Activated naive CD4-positive, alpha-beta T cell (primary cell): ENCODE measurements at places on chromosomes 11 and 22.

- DNase-seq, result no peak
These were observed 25.9 kb upstream of the KCNJ11 start for GRCh38 chr11:17414317-17414737.

DNA sequence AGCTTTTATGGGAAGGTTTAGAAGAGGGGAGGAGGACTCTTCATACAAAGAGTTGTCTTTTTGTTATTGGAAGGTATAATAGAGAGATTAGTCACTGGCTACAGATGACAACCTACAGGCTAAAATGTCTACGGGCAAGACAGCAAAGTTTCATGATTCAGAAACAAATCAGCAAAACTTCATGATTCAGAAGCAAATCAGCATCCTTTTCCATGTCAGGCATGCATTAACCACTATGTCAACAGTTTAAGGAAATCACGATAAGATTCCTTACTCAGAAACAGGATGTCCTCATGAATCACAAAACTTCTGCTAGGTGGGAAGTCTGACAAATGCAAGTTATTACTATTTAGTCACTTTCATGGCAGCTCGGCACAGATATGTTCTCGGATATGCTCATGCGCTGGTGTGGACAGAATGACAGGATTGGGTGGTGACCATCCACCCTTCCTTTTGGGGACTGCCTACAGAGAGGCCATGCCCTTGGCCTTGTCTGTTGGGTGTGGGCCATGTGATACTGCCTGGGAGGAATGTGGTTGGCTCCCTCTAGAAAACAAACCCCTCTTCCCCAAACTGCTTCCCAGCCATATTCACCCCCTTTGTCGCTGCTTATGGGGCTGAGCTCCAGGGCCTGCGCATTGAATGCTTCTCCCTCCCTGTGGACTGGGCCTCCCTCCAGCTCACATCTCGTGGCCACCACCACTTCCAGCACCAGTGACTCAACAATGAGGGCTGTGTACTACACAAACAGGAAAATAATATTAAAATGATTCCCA lies 10.1 kb downstream of the C11orf91 start:
- DNase-seq, result no peak

- DNase-seq, result no peak
These were observed 37.2 kb upstream of the MOB2 start for GRCh38 chr11:1523779-1524178.

DNA sequence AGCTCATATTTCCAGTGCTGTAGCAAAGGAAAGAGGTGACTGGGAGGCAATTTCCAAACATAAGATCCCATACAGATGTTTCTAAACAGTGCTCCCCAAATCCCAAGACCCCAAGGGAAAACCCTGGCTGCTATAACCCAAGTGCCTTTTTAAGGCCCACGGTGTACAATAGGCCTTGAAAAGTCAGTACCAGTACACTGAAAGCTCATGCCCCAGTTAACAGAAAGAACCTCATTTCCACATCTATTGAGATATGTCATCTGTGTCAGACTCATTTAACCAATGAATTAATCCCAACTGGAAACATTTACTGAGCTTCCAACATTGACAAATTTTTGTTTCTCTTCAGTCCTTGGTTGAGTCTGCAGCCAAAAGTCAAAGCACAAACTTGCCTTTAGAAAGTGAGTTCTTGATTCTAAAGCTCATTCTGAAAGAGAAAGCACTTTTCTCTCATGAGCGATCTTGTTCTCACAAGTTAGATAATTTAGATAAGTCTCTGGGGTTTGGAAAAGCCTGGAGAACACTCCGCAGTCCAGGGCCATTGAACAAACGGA lies 239.8 kb upstream of the ARHGAP20 start:
- no peak for DNase-seq

GRCh38 chr11:36790526-36790925 lies 192.5 kb upstream of the RAG2 start:
- no peak for DNase-seq

GRCh38 chr11:11347592-11347991 lies 5.5 kb downstream of the CSNK2A3 start:
- no peak for DNase-seq

DNA sequence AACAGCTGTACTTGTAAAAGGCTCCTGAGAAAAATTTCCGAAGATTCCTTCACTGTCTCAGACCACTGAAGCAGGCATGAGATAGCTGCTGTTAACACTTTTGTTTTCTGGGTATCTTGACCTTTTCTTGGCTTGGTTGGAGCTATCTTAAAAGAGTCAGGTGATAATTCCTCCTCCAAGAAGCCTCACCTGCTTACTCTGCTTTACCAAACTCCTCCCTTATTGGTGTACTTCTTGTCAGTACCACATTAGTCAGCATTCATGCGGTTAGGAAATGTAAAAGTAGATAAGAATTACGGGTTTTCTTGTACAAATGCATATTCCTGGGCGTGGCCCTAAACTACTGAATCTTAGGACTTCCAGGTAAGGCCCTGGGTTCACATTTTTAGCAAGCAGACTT lies 489.8 kb upstream of the LARGE1 start:
- no peak for DNase-seq

DNA sequence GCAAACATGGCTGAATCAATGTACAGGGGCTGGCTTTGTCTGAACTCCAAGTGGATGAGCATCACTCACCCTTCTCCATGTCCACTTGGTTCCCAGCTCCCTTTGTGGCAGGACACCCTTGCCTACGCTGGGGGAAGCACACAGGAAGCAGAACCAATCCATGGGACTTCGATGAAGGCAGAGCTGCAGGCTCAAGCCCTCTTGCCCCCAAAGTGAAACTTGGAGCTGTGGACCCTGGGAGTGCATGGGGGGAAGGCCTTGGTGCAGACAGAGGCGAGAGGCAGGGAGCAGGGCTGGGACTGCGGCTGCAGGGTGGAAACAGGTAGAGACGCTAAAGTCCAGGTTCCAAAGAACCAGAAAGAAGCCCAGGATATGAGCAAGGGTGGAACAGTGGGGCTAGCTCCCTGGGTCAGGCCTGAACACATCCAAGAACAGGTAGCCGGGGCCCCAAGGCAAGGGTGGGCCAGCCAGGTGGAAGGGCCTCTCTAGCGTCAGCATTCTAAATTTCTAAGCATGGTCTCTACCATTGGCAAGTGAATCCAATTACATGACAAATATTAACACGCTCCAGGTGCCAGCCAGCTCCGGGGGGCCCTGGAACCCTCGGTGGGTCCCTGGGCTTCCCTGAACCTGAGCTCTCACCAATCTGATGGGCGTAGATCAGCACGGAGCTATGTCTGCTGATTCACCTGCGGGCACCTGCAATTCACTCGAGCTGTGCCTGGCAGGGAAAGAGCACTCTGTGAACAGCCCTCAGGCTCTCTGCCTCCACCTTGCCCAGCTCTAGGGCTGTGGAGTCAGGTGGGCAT lies 532.8 kb downstream of the BRD1 start:
- no peak for DNase-seq

- no peak for DNase-seq
These were observed 75.2 kb upstream of the TP53I11 start for GRCh38 chr11:45025716-45026492.

DNA sequence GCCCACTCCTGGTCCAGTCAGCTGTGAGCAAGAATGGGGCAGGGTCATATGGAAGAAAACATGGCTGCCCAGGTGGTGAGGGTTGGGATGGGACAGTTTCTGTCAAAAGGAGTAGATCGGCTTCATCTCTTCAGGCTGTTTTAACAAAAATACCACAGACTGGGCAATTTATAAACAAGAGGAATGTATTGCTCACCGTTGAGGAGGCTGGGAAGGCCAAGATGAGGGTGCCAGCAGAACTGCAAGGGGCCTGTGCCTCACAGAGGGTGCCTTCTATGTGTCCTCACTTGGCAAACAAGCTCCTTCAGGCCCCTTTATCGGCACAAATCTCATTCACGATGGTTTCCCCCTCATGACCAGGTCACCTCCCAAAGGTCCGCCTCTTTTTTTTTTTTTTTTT lies 18.1 kb upstream of the RELT start:
- no peak for DNase-seq

- DNase-seq, result no peak
These were observed 549.1 kb downstream of the MN1 start for GRCh38 chr22:27252282-27253049.

- DNase-seq, result no peak
These were observed 272.8 kb downstream of the FAM76B start for GRCh38 chr11:95516786-95517185.

GRCh38 chr22:31866918-31867317 lies 77.4 kb upstream of the YWHAH start:
- DNase-seq, result no peak

DNA sequence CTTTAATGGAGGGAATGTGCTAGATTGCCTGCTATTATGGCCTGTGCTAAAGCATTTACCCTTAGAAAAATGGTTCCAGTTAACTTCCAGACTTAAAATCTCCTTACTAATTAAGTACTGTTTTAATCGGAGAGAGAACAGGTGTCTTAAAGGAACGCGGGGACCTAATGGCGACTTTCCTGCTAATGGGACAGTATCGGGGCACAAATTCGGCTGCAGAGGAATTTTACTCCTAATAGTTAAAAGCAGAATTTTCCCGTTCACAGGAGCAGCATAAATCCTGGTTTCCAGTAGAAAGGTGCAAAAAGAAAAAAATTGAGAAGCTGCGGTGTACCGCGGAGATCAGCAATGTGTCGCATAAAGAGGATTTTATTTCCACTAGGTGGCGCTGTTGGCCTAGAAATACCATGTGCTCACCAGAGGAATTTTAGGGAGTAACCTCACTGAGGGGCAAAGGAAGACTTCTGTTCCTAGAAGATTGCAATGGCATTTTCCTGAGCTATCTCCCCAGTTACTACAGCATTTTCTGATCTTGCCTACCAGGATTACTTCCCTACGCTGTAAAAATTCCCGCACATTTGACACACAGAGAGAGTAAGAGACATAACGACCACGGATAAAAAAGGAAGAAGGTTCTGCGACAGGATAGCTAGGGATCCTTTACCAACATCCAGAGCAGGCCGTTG lies 44.5 kb downstream of the ZNF280B start:
- no peak for DNase-seq

- no peak for DNase-seq
These were observed 84.0 kb upstream of the RCN1 start for GRCh38 chr11:32006799-32007388.

DNA sequence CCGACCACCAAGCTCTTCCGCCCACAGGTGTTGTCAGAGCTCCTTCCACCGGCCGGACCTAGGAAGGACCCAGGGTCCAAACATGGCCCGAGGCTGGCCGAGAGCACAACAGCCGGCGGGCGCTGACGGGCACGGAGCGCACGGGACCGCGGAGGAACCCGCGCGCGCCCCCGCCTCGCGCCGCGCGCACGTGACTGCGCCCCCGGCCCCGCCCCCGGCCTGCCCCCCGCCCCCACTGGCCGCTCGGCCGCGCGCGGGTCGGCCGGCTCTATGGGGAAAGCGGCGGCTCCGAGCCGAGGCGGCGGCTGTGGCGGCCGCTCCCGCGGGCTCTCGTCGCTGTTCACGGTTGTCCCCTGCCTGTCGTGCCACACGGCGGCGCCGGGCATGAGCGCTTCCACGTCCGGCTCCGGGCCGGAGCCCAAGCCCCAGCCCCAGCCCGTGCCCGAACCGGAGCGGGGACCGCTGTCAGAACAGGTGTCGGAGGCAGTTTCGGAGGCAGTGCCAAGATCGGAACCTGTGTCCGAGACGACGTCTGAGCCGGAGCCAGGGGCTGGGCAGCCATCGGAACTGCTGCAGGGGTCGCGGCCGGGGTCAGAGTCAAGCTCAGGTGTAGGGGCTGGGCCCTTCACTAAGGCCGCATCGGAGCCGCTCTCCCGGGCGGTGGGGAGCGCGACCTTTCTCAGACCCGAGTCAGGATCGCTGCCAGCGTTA lies at the start of gene OSBP2:
OSBP2 (plus strand) TSS at position 235 of the 711 bp plus-strand sequence; CDS start at position 271, 36 bp downstream.
- no peak for DNase-seq

- no peak for DNase-seq
These were observed 74.7 kb upstream of the C11orf87 start for GRCh38 chr11:109347304-109347703.

GRCh38 chr22:21755851-21756284 lies 20.3 kb upstream of the YPEL1 start:
- no peak for DNase-seq

DNA sequence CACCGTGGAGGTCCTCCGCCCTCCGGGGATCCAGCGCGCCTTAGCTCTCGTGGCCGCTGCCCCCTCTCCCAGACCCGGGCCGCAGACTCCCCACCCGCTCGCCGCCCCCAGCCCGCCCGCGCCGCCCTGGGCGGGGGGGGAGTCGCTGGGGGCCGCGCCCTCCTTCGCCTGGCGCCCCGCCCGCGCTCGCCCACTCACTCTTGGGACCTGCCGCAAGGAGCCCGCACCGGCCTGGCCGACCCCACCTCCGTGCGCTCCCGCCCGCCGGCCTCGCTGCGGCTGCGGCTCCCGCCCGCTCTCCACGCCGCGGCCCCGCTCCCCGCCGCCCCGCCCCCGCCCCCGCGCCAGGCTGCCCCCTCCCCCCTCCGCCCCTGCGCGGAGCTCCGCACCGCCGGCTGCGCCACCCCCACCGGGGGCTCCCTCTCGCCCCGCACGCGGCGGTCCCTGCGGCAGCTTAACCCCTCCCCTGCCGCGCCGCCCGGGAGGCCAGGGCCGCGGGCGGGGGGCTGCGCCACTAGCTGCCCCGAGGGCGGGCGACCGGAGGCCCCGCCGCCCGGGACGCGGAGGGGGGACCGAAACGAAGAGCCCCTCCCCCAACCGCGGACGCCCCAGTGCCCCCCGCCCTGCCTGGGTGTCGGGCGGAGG lies 724 bp upstream of the RASGRP2 start:
- DNase-seq, result no peak

DNA sequence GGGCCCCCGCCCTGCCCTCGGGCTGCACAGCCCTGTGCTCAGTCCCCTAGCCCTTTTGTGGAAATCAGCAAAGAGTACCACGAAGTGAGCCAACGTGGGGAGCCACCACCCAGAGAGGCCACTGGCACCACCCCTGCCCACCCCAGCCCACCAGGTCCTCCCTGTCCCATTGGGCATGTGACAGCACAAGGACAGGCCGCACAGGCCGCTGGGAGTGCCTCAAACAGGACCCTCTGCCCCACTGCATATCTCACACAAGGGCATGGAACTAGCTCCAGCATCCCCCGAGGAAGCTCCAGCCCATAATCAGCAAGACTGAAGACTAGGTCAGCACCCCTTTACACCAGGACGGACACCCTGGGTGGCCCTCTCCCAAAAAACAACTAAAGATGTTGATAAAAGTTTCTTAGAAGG lies 29.7 kb downstream of the GNB1L start:
- no peak for DNase-seq

GRCh38 chr11:75189108-75189507 lies 38.2 kb downstream of the SLCO2B1 start:
- no peak for DNase-seq

GRCh38 chr11:14713496-14714244 lies 70.1 kb downstream of the PDE3B start:
- DNase-seq, result no peak

- no peak for DNase-seq
These were observed 14.8 kb downstream of the FSHB start for GRCh38 chr11:30245621-30246020.

- DNase-seq, result no peak
These were observed 149.9 kb downstream of the PKNOX2 start for GRCh38 chr11:125314276-125315078.

- no peak for DNase-seq
These were observed 71.7 kb downstream of the RAB38 start for GRCh38 chr11:88103337-88104206.

- DNase-seq, result no peak
These were observed 75.2 kb downstream of the ADAMTS15 start for GRCh38 chr11:130523609-130524008.

- DNase-seq, result no peak
These were observed 46.9 kb downstream of the MSANTD4 start for GRCh38 chr11:105975128-105975527.
